GM12891 (cell line): ENCODE measurements at places on chromosomes 12 and 14.

- DNase-seq: no peak
Observed at GRCh38 chr12:114735011-114735410, 51.0 kb upstream of the TBX3 start.

- no peak for DNase-seq
Observed at GRCh38 chr12:125069616-125070015, 4.4 kb downstream of the AACS start.

DNA sequence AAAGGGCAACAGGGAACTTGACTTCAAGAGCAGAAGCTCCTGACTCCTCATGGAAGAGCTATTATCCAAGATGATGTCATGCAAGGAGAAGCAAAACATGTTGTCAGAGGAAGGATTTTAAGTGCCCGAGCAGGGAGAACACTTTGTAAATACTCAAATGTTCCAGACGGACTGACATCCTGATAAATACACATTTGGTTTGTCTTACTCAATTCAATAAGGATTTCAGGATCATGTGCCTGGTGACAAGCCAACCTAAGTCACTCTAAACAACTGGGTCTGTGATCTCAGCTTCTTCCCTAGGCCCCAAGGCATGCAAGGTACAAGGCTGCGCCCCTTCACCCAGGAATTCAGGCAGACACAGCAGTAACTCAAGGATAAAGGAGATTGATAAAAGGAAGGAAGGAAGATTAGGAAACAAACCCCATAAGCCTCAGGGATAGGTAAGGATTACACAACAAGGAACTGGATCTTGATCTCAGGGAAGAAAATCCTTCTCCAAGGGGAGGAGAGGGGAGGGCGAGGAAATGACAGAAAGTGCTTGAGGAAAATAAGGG, 26.8 kb upstream of the CEBPE start:
- DNase-seq: no peak

- no peak for DNase-seq
Observed at GRCh38 chr14:71474301-71475265, 457.6 kb upstream of the RGS6 start.

GRCh38 chr12:106981788-106982187, 5.2 kb downstream of the MTERF2 start:
- DNase-seq: no peak
